ENCODE measurements at places on chromosomes 11 and 22.

DNA sequence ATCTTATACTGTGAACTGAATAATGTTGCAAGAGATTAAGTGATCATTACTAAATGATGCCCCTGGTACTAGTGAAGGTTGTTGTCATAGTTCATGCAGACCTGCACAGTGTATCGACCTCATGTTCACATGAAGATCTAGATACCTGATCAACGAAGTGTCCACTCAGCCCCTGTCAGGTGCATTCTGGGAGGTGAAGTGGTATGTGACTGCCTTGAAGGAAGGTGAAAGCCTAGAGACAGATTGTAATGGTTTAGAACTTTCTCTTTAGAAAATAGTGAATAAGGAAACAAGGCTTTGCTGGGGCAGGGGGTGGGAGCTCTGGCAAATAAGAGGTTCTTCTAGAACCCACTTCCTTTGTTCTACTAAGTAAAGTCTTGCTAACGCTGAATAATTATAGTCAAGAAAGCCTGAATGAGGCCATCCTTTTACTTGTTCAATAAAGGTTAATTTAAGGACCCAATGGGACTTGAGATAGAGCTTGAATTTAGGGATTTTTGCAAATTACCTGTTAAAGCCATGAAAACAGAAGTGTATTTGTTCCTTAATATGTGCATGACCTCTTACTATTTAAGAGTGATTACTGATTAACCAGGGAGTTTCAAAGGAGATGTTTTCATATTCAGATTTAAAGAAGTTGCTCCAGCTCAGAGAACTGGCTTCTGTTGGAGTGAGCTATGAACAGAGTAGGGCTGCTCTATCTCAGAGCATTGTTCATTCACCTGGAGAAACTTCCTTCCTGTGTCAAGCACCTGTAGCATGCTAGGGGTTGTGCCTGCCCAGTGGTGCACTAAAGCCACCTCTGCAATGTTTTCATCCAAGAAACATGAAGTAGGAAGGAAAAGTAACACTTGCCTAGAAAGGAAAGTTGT lies 45.3 kb downstream of the C22orf31 start:
- no peak for DNase-seq

DNA sequence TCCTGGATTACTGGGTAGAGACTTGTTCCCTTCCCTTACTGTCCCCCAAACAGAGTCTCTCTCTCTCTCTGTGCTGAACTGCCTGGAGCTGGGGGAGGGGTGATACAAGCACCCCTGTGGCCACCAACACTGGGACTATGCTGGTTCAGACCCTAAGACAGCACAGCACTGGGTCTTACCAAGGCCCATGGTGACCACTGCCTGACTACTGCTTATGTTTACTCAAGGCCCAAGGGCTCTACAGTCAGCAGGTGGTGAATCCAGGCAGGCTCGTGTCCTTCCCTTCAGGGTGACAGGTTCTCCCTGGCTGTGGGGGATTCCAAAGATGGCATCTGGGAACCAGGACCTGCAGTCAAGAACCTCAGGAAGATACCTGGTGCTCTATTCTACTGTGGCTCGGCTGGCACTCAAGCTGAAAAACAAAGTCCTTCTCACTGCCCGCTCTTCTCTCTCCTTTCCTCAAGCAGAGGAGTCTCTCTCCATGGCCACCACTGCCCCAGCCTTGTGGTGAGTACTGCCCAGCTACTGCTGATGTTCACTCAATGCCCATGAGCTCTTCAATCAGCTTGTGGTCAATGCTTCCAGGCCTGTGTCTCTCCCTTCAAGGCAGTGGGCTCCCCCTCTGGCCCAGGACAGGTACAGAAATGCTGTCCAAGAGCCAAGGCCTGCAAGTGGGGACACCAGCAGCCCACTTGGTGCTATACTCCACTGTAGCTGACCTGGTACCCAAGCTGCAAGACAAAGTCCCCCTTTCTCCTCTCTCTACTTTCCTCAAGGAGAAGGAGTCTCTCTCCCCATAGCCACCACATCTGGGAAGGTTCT lies 41.8 kb upstream of the SHANK2 start:
- DNase-seq, result no peak

DNA sequence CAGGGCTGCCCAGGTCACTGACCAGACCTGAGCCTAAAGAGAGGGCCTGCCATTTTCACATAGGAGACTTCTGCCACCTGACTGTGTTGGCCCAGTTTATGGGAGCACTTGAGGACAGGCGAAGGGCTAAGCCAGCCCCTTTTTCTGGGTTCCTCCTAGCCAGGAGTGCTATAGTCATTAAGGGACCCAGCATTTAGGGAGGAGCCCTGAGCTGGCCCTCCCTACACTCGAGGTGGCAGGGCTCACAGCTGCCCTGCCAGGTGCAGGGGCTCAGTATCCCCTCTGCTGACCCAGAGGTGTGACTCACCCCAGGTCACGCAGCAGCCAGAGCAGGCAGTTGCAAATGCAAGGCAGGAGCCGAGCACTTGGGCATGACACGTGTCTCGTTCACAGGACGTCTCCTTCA lies 86.3 kb upstream of the CRYBB3 start:
- DNase-seq, result no peak

DNA sequence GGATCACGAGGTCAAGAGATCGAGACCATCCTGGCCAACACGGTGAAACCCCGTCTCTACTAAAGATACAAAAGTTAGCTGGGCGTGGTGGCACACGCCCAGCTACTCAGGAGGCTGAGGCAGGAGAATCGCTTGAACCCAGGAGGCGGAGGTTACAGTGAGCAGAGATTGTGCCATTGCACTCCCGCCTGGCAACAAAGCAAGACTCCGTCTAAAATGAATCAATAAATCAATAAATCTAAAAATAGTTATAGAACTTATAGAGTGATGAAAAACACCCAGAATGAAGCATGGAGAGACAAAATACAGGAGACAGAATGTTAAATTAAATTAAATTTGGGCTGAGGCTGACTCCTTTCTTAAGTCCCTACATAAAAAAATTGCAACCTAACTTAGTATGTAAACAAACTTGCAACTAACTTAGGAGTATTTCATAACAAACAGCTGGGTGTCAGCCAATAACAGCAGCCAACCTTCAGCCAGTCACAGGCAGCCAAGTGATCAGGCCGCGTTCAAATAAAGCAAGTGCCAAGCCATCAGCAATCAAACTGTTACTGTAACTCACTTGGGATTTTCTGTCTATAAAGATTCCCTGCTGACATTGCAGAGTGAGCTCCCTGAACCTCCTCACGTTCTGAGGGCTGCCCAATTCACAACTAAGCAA lies 7.3 kb upstream of the TP53AIP1 start:
- no peak for DNase-seq

- no peak for DNase-seq
Measured at GRCh38 chr11:73792584-73792983, 4.9 kb downstream of the MRPL48 start.

DNA sequence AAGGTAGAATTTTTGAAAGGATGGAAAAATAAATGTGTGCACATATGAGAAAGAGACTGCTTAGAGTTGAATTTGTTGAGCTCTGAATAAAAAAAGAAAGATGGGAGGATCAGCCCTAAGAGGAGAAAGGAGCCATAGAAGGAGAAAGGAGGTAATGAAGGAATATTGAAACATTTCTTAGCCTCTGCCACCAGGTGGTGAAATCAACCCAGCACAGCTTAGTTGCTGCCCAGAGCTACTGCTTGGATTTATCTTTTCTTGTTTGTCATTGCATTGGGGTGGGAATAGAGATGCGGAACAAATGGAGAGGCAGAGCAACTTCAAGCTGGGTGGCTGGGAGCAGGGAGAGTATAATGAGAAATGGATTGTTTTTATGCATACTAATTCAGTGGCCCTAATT lies 80.4 kb downstream of the SERGEF start:
- no peak for DNase-seq

GRCh38 chr11:116231543-116231942 lies 541.2 kb downstream of the BUD13 start:
- DNase-seq, result no peak

DNA sequence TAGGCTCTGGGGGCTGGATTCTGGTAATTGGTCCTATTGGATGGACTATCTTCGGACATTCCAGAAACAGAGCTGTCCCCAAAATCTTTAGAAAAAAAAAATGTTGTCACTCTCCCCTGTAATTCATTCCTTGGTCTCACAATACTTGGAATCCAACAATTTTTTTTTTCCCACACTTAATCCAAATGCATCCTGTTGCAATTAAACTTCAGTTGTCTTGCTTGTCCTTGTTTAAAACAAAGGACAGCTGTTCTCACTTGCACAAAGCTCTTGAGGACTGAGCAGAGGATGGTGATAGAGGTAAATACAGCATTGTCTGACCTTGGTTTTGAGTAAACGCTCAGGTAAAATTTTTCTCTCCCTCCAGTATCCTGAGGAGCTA lies 75.3 kb downstream of the SC5D start:
- no peak for DNase-seq

All from activated T-cell treated with anti-CD3 and anti-CD28 coated beads for 4 hours (primary cell).